ENCODE measurements at places on chromosomes 16 and 17. TPM values are rescaled to one million over a fixed set of nuclear protein-coding genes. Genes with fewer than 3 reads are reported as not detected.

Gene NEUROD2
- not detected for total RNA-seq

Gene PTX4
- not detected for total RNA-seq

Gene PRSS8
- 147 TPM for total RNA-seq

Gene ALOX15
- not detected for total RNA-seq

Gene GRN
- 286 TPM for total RNA-seq

Gene ADAP2
- total RNA-seq: 24.1 TPM

All from lower leg skin (tissue), 4 donors.